A549 treated with GW870086 at 1 μM for 4 hours (cell line): ENCODE measurements at places on chromosomes 13 and 19. TPM values are rescaled to one million over a fixed set of nuclear protein-coding genes. Genes with fewer than 3 reads are reported as not detected.

Gene URAD
- total RNA-seq: not detected in 5 replicates

Gene RNF17
- not detected in 5 replicates for total RNA-seq

Gene CEACAM3
- total RNA-seq: not detected in 5 replicates

Gene SPTBN4
- 0.52 to 0.77 TPM (median 0.65 TPM) in 5 replicates for total RNA-seq

Gene STOML3
- total RNA-seq: not detected in 5 replicates

Gene KLF1
- total RNA-seq: not detected in 5 replicates

Gene PSMC4
- total RNA-seq: 263 to 295 TPM (median 276 TPM) in 5 replicates

Gene IL17D
- total RNA-seq: 1.00 to 1.6 TPM (median 1.5 TPM) in 5 replicates

Gene MBD3L2
- not detected in 5 replicates for total RNA-seq

Gene C19orf67
- total RNA-seq: not detected in 5 replicates

Gene ZNF331
- total RNA-seq: 9.0 to 12.6 TPM (median 12.4 TPM) in 5 replicates

Gene LAMP1
- 74.6 to 92.2 TPM (median 90.3 TPM) in 5 replicates for total RNA-seq

Gene CALR3
- total RNA-seq: not detected in 5 replicates

Gene SPINT2
- total RNA-seq: 266 to 360 TPM (median 337 TPM) in 5 replicates

Gene ERICH6B
- not detected in 5 replicates for total RNA-seq

Gene NOVA2
- total RNA-seq: 0.05 to 0.14 TPM (median 0.13 TPM) in 5 replicates

Gene PSG11
- total RNA-seq: not detected in 5 replicates

Gene KCNJ14
- total RNA-seq: 0.97 to 2.1 TPM (median 1.3 TPM) in 5 replicates

Gene IGLON5
- total RNA-seq: 0.06 to 0.08 TPM (median 0.06 TPM) in 3 of 5 replicates, not detected in the others

Gene EXOC3L2
- 1.2 to 2.3 TPM (median 1.7 TPM) in 5 replicates for total RNA-seq

Gene NALCN
- 3.2 to 4.5 TPM (median 4.3 TPM) in 5 replicates for total RNA-seq

Gene FBN3
- not detected in 5 replicates for total RNA-seq

Gene RAB11B
- 90.4 to 98.9 TPM (median 98.2 TPM) in 5 replicates for total RNA-seq

Gene PET100
- total RNA-seq: 50.7 to 71.4 TPM (median 57.1 TPM) in 5 replicates

Gene ADM5
- total RNA-seq: 3.7 to 6.1 TPM (median 5.6 TPM) in 5 replicates

Gene FCHO1
- 18.0 to 19.7 TPM (median 19.0 TPM) in 5 replicates for total RNA-seq

Gene ATP12A
- not detected in 5 replicates for total RNA-seq

Gene LRRC63
- total RNA-seq: not detected in 5 replicates

Gene KHSRP
- 179 to 206 TPM (median 188 TPM) in 5 replicates for total RNA-seq

Gene AP3D1
- total RNA-seq: 66.4 to 83.3 TPM (median 81.8 TPM) in 5 replicates

Gene SIGLEC12
- total RNA-seq: not detected in 5 replicates

Gene UHRF1
- 39.2 to 48.7 TPM (median 43.0 TPM) in 5 replicates for total RNA-seq

Gene SBK3
- total RNA-seq: 1.3 to 1.9 TPM (median 1.6 TPM) in 5 replicates

Gene NCR1
- not detected in 5 replicates for total RNA-seq

Gene ZNF491
- total RNA-seq: not detected in 5 replicates

Gene ARL11
- not detected in 5 replicates for total RNA-seq

Gene CCDC70
- not detected in 5 replicates for total RNA-seq

Gene HDGFL2
- 23.2 to 29.4 TPM (median 26.9 TPM) in 5 replicates for total RNA-seq

Gene CGB2
- total RNA-seq: 0.26 to 0.34 TPM (median 0.26 TPM) in 3 of 5 replicates, not detected in the others

Gene DHDH
- 1.2 to 2.7 TPM (median 1.7 TPM) in 5 replicates for total RNA-seq

Gene NDUFA11
- 223 to 297 TPM (median 285 TPM) in 5 replicates for total RNA-seq

Gene ZNF112
- 1.8 to 2.7 TPM (median 2.4 TPM) in 5 replicates for total RNA-seq

Gene ONECUT3
- not detected in 5 replicates for total RNA-seq

Gene DNAJC15
- 0.05 to 0.16 TPM (median 0.05 TPM) in 5 replicates for total RNA-seq

Gene ZNF571
- total RNA-seq: 0.41 to 1.4 TPM (median 0.99 TPM) in 5 replicates

Gene ZNF534
- not detected in 5 replicates for total RNA-seq
